ENCODE measurements at places on chromosomes 11 and 22. TPM values are rescaled to one million over a fixed set of nuclear protein-coding genes. Genes with fewer than 3 reads are reported as not detected.

The OR5AP2 gene
- not detected for total RNA-seq

DNA sequence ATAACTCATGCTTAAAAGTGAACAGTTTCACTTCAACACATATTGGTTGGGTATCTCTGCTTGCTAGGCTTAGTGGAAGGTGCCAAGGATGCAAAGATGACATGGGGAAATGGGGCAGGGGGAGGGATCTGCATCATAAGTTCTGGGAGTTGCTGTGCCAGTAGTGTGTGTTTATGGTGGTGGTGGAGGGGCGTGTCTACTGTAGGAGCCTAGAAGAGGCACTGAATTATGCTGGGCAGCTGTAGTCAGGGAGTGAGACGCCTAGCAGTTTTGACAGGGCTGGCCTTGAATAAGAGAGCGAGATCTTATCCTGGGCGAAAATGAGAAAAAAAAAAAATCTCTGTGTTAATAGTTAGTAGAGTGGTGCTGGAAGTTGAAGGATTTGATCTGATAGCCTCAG is 3.0 kb downstream of the ELMOD1 start:
- DNase-seq: no peak

The ETS1 gene
- total RNA-seq: 110 TPM

GRCh38 chr11:75766443-75767227 is 1.9 kb upstream of the DGAT2 start:
- DNase-seq: no peak

The MCAM gene
- 409 TPM for total RNA-seq

- no peak for DNase-seq
These were observed 1.1 kb upstream of the RAC2 start for GRCh38 chr22:37244922-37245722.

DNA sequence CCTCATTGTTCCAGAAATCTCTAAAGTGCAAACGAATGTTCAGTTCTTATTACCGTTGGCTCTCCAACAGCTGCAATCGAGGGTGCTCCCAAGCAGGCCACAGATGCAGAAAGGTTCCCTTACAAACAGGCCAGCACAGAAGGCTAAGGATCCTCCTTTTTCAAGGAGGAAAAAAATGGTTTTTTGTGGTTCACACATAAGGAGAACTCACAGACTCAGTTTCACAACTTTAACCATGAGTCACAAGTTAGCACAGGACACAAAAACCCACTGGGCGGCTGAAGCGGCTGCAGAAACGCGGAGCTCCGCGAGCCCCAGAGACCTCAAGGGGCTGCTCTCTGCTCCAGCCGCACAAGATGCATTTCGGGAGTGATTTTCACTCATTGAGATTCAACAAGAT is 98.2 kb upstream of the PRR5 start:
- no peak for DNase-seq

GRCh38 chr11:35794850-35795249 is 132.3 kb downstream of the TRIM44 start:
- DNase-seq: peak; percentile 70

The APOBEC3B gene
- 11.2 TPM for total RNA-seq

DNA sequence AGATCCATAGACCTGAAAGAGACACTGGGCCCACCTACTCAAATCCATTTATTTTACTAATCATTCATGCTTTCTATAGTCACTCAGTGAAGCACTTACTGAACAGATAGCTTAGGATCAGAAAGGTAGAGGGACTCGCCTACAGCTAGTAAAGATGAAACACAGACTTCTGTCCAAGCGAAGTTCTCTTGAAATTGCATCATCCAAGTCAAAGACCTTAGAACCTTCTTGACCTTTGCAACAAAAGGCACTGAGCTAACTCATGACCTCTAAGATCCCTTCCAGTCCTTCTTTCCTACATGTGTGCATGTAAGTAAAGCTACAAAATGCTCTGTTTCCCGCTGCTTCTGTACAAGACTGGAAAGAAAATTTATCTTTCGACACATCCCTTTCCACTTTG is 377.6 kb downstream of the LARGE1 start:
- DNase-seq: no peak

All from mammary epithelial cell (primary cell).